ENCODE measurements at places on chromosomes 1 and 21.
A peak's percentile ranks its signal among the peaks of the same experiment; 100 is the strongest.

DNA sequence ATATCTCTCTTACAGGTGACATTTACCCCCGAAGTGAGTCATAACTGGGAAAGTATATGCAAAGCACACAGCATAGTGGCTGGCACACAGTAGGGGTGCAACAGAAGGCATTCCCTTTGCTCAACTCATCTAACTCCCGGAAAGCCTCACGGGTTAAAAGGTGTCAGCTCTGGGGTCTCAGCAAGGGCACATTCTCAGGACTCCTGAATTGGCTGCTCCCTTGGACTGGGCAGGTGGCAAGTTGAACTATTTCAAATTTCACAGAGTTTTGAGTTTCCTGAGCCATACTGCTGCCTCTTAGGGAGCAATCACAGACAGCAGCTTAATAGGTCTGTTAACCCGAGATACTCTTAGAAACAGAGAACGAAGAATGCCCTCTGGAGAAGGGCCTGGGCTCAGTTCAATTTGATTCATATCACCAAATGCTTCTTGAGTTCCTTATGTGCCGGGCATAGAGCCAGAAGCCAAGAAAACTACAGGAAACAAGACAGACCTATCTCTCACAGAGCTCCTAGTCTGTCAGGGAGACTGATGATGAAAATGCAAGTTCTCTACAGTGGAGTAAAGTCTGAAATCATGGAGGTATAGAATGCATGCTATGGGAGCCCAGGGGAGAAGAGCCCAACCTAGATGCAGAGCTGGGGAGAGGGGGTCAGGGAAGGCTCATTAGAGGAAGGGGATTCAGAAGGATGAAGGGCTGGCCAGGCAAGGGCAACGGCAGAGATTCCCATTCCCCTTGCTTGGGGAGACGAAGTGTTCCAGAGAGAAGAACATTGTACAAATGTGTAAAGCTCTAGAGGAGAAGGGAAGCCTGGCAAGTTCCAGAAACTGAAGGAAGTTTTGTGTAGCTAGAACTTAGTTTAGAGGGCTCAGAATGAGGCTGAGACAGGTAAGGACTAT lies 143.9 kb upstream of the HMGB4 start:
- no peak for DNase-seq

DNA sequence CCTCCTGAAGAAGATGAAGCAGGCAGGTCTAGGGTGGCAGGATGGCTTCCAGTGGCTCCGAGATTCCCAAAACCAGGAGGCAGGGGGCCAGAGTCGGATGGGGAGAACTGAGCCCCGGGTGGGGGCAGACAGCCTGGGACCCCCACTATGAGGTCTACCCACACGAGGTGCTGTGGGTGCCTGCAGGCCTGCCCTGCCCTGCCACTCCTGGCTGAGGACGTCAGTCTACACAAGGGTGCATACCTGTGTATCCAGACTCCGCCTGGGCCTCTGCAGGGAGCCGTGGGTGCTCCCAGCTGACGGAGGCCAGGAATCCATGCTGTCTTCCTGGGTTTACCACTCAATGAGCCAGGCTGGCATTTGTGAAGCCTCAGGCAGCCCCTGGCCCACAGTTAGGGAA lies 80.3 kb downstream of the PRDM16 start:
- no peak for DNase-seq

- DNase-seq, result no peak
Measured at GRCh38 chr1:7613106-7613850, 157.8 kb upstream of the VAMP3 start.

GRCh38 chr1:59776960-59777852 lies 37.5 kb upstream of the HOOK1 start:
- DNase-seq, result peak; percentile 4

DNA sequence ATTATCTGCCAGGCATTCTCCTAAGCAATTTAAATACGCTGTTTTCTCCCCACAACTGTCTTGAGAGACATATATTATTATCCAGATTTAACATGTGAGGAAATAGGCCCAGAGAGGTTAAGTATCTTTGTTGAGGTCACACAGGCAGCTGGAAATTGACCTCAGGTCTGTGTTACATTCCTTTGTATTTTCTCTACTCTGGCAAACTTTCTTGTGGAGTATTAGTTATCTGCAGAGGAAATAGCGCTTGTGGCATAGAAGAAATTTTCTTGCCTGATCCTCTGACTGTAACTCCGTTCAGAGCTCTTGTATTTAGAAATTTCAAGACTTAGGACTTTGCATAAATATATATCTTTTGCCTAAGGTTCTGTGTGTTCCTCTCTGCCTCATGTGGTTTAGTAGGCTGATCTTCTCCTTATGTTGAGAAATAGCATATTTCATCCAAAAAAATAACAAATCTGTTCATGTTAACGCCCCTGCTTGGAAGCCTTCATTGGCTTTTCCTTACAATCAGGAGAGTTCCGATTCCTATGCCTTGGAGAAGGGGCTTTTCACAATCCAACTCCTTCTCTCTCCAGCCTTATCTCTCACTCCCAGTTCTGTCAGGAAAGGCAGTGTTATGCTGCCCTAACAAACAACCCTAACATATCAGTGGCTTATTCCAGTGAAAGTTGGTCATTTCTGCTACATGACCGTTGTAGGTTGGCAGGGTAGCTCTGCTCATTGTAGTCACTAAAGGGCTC lies 2.5 kb upstream of the JUN start:
- no peak for DNase-seq

GRCh38 chr1:71351438-71351837 lies 270.6 kb upstream of the ZRANB2 start:
- peak; percentile 38 for DNase-seq

- no peak for DNase-seq
Measured at GRCh38 chr1:207839083-207839413, 71.9 kb downstream of the CD34 start.

DNA sequence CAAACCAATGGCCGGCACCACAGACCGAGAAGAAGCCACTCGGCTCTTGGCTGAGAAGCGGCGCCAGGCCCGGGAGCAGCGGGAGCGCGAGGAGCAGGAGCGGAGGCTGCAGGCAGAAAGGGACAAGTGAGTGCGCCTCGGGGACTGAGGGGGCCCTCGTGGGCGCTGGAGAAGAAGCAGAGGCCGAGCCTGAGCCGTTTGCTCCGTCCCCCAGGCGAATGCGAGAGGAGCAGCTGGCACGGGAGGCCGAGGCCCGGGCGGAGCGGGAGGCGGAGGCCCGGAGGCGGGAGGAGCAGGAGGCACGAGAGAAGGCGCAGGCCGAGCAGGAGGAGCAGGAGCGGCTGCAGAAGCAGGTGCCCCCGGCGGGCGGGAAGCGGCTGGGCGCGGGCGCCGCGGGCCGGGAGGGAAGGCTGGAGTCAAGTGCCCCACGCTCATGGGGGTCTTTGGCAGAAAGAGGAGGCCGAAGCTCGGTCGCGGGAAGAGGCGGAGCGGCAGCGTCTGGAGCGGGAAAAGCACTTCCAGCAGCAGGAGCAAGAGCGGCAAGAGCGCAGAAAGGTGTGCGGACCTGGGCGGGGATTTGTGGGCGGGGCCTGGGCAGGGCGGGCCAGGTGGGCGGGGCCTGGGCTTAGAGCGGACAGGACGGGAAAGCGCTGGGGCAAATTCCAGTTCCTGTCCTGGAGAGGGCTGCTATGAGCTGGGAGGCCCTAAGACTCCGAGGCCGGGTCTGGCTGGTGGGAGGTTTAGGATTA lies 22.7 kb downstream of the MAP7D1 start:
- no peak for DNase-seq
